ENCODE measurements at places on chromosomes 3 and 15.

DNA sequence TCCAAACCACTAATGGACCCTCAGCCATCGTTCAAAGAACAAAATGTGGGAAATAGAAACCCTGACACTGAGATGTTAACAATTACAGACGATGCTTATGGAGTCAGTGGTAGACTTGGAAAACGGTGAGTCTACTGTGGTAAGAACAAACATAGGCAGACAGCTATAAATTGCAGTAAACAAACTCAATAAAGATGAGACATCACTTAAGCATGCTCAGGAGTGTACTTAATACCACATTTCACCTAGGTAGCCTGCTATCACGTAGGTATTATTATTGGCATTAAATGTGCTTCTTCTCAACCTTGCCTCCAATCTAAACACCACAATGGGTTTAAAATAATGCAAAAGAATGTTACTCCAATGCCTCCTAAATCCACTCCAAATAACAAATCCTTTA, 2.5 kb downstream of the OSBPL10 start:
- no peak for DNase-seq

DNA sequence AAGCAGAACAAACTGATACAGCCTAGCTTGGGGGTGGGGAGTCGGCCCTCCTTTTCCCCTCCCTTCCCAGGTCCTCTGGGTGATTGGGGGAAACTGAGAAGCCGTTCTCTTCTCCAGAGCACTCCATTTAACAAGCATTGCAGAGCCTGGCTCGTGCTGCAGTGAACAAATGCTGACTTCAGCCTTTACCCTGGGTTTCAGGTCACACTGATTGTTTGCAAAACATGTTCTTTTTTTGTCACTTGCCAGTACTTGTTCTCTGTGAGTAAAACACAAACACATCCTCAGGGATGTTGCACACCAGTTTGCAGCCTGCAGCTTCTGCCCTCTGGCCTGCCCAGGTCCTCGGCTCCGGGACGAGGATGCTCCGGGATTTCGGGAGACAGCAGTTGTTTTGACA, 132.8 kb downstream of the PGPEP1L start:
- DNase-seq = no peak

DNA sequence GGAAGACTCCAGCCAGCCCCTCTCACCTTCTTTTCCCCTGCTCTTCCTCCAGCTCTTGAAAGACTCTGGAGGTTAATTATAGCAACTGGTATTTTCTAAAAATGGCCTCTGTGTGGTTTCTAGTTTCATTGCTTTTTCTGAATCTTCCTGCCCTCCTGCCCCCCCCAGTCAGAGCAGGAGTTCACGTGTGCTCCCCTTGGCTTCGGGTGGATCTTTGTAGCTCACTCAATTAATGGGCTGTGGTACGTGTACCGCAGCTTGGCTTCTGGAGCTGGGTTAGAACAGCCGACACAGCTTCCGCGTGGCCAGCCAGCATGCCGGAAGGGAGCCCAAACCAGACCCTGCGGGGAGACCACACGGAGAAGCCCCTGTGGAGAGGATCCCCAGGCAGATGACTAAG, 31.5 kb downstream of the TM2D3 start:
- DNase-seq = no peak

DNA sequence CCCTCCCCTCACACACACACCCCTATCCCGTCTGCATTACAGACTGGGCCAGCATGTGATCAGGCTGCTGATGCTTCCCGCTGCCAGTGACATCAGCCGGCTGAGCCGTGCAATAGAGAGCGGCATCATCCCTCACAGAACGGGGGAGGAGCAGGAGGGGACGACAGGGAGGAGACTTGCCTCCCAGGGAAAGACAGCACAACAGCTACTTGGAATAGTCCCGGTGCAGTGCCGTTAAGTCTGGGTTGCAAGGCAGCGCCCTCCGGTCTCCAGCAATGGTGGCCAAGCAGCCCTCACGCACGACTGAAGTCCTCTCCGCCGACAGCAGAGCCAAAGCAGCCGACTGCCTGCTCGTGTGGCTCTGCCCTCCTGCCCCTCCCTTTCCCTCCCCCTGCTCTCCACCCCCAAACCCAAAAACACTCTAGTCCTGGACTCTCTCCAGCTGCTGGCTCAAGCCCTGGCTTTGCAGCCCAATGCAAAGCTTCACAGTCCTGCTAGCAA, 31.5 kb upstream of the RPS17 start:
- no peak for DNase-seq

- DNase-seq = peak; percentile 44
Observed at GRCh38 chr15:101482526-101483371, 6.8 kb downstream of the PCSK6 start.

DNA sequence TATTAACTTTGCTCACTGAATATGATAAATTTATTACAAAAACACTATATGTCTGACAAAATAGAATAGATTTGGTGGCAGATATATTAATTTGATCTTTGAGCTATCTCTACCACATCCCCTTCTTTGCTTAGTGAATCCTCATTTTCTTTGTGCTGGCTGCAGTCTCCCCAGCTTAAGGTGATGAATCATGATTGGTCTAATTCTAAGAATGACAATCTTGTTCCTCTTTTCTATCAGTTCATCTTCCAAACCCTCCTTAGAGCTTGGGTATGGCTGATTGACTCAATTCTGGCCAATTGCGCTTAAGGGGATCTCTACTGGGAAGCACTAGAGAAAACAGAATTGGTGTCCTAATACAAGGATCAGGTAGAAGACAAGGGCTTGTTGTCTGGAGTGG, 309.6 kb upstream of the GOLIM4 start:
- DNase-seq = no peak

- DNase-seq = no peak
Observed at GRCh38 chr3:31370681-31371080, 162.0 kb upstream of the STT3B start.

GRCh38 chr3:11558411-11558903, 85.3 kb downstream of the VGLL4 start:
- no peak for DNase-seq

GRCh38 chr3:69524816-69525215, 138.9 kb upstream of the FRMD4B start:
- DNase-seq = no peak

GRCh38 chr3:51350751-51351150, 34.3 kb upstream of the MANF start:
- DNase-seq = peak; percentile 12

- DNase-seq = no peak
Observed at GRCh38 chr15:71411538-71412482, 296.5 kb downstream of the THSD4 start.

GRCh38 chr3:58202917-58203360, 7.8 kb downstream of the DNASE1L3 start:
- DNase-seq = no peak

GRCh38 chr3:168815946-168816345, 720.2 kb upstream of the GOLIM4 start:
- DNase-seq = no peak

DNA sequence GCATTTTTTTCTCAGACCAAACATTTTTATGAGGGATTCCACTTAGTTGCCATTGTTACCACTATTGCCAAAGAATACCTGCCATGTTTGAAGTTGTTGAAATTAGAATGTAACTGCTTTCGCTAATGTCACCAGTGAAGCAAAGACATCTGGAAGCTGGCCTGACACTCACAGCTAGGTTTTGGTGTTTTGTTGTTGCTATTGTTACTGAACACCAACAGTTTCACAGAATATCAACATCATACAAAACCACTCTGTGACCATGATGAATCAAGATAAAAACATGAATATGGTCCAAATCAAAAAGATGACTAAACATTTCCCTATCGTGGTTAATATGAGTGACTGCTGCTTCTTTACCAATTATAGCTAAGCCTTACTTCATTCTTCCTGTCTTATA, 6.9 kb upstream of the CFAP20DC start:
- DNase-seq = no peak

GRCh38 chr3:88148651-88149050, 1.1 kb upstream of the C3orf38 start:
- no peak for DNase-seq

- no peak for DNase-seq
Observed at GRCh38 chr3:101010296-101010695, 17.1 kb upstream of the ABI3BP start.

GRCh38 chr3:53328746-53329145, 18.6 kb downstream of the DCP1A start:
- DNase-seq = no peak

DNA sequence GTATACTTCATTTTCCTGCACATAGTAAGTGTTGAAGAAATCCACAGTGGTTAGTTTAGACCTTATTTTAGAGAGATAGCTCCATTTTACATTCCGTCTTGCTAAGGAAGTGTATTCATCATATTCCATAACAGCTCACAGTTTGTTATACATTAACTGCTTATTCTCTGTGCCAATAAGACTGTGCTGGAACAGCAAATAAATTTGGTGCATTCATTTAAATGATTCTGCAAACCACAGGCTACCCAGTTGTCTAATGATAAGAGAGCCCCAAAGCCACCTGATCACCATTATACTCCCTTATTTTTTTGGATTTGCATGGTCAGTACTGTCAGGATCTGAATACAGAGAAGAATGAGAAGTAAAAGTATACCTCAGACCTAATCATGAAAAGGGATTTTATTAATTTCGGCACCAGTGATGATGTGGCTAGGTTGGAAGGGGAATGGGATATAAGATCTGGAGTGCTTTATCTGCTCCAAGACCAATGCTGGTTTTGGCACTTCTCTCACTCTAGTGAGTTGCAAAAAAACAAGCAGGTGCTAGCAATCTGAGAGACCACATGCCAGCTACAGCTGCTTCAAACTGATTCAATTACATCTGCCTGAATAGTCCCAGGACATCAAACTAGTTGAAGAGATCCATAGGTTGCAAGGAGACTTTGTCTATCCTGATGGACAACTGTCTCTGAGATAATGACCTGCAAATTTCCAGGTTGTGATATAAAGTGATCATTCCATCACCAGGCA, 254.8 kb downstream of the ZBTB20 start:
- DNase-seq = no peak

DNA sequence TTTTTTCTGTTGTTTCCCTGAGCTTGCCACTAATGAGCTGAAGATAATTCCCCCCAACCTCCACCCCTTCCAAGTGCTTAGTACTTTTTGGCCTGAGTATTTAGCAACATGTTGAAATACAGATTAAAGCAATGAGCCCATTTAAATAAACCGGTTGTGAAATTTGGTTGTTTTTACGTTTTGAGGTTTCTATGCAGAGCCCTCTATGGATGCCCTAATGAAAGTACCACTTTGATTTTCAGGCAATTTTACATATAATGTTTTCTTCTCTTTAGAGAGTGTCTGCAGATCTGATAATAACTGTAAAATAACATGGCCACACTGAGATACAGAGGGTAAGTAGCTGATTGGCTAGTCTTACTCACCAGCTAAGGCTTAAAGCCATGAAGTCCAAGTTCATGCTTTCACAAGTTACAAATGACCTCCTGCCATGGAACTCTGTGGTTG, 139.4 kb upstream of the SLC7A14 start:
- no peak for DNase-seq

DNA sequence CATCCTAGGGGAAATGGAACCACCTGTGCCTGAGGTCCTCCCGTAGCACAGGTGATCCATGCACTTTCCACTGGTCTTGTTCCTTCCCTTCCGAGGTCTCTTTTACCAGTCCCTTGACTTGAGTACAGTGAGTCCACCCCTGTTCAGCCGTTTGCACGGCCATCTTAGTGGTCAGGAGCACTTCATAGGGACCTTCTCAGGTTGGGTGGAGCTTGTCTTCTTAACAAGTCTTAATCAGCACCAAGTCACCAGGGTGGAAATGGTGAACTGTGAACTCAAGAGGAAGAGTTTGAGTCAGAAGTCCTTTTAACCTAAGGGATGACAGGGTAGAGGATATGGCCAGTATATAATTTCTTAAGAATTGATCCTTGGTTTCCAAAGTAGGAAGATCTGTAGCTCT, 21.4 kb downstream of the ARL8B start:
- no peak for DNase-seq

GRCh38 chr15:37794947-37795346, 139.5 kb upstream of the TMCO5A start:
- DNase-seq = no peak

DNA sequence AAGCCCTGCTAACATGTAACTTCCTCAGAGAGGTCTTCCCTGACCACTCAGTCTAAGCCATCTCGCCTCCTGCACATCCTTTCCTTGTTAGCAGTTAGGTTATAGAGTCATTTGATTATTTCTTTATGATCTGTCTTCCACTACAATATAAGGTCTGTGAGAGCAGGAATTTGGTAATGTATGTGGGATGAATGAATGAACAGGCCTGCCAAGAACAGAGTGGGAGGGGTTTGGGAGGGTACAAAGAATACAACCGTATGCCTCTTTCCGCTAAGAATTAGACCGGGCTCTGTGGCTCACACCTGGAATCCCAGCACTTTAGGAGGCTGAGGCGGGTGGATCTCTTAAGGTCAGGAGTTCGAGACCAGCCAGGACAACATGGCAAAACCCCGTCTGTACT, 32.4 kb upstream of the MYO1E start:
- DNase-seq = no peak

DNA sequence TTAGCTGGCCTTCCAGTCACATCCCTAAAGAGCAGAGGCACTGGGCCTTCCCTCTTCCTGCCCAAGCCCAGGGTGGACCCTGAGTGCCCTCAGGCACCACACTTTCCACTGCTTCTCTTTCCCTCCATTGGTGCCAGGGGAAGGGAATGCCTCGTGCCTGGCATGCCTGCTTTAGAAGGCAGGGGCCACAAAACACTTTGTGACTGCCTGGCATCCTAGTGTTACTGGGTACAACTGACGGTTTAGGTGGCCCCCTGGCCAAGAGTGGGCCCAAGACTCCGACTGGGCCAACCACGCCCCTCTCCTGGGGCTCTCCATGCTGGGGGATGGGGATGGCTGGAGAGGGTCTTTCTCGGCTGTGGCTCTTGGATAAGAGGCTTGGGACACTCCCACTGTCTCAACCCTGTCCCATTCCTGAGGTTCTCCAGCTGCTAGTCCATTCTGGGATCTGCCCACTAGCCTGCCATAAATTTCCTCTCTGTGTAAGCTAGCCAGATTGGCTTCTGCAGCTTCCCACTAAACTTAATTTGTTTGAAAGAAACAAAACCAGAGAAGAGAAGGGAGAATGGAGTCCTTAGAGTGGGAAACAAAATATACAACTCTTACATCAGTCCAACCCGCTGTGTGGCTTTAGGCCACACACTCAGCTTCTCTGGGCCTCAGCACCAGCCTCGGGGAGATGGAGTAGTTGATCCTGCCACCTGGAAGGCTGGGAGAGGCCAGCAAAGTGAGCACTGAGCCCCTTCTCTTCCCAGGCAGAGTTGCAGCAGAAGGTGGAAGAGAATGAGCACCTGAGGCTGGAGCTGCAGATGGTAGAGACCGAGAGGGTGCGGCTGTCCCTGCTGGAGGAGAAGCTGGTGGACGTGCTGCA, 24.1 kb upstream of the GP9 start:
- DNase-seq = peak; percentile 53

GRCh38 chr3:31882895-31883294, 98.2 kb downstream of the OSBPL10 start:
- no peak for DNase-seq

- no peak for DNase-seq
Observed at GRCh38 chr15:47725906-47726305, 8.6 kb downstream of the SEMA6D start.

GRCh38 chr3:116019254-116019763, 396.0 kb downstream of the GAP43 start:
- DNase-seq = no peak

GRCh38 chr15:67504796-67505195, 16.1 kb upstream of the C15orf61 start:
- no peak for DNase-seq
